ENCODE measurements at places on chromosomes 5 and 9.

DNA sequence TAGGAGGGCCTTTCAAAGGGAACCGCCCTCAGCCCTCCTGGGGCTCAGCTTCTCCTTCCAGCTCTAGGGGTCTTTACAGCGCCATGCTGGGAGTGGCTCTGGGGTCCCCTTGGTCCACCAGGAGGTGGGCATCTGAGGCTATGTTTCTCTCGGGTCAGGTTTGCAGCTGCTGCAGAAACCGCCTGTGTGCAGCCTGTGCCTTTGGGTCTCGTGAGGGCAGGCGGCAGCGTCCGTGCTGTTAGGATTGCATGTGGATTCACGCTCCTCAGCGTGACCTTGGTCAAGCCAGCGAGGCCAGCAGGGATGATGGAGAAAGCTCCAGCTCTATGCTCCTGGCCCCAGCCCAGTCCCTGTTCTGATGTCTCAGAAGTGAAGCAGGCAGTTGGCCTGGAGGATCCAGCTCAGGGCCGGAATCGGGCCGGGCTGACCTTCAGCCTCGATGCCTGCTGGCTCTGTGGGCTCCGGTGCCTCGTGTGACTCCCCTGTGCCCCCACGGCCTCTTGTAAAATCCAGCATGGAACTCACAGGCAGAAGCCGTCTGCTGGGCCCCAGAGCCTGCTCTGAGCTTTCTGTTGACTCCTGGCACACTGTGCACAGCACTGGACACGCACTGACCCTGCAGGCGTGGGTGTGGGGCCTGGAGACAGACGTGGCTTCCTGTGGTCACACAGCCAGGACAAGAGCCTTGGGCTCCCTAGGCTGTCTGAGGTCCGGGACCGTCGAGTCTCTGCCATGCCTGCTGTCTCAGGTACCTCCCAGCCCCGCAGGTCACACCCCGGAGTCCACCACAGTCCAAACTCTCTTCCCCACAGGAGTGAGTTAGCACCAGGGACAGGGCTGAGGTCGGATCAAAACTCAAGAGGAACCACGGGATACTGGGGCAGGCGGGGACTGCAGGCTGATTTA, 54.3 kb downstream of the TRIP13 start:
- no peak for DNase-seq

DNA sequence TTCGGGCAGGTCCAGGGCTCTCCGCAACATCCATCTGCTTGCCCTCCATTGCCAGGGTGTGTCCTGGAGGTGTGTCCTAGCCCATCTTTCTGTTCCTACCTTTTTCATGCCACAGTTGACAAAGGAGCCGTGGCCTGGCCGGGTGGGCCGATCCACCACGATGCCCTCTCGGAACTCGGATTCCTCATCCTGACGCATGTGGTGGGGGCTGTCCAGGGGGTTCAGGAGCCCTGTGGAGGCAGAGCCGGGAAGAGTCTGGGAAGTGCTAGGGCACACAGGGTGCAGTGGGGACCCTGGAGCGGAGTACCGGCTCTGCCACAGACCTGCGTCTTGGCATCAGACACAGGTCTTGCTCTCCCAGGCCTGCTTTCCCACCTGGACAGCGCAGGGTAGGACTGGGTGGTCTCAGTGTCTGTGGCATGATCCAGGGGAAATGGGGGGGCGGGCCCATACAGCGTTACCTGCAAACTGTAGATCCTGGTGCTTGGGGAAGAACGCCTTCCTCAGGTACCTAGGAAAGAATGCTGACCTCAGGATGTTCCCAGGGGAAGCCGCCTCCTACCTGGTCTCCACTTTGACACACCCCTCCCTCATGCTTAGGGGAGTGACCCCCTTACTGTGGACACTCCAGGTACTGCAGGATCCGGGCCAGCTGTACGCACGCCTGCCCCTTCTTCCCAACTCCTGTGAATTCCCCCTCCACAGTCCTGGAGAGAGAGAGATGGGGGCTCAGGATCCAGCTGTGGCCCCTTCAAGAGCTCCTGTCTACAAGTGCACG, 3.5 kb downstream of the SPOUT1 start:
- no peak for DNase-seq

DNA sequence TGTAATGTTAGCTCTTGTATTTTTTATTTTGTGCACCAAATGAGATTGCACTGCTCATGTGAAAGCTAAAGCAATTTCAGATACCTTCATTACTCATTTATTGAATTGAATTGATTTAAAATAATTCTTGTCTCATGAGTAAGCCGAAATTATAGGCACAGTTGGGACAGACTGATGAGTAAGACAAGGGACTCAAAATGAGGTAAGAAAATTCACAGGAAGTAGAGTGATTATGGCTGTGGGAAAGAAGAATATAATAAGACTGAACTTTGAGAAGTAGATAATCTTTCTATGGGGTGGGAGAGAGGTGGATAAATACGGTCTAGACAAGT, 51.1 kb downstream of the NUDT12 start:
- no peak for DNase-seq

DNA sequence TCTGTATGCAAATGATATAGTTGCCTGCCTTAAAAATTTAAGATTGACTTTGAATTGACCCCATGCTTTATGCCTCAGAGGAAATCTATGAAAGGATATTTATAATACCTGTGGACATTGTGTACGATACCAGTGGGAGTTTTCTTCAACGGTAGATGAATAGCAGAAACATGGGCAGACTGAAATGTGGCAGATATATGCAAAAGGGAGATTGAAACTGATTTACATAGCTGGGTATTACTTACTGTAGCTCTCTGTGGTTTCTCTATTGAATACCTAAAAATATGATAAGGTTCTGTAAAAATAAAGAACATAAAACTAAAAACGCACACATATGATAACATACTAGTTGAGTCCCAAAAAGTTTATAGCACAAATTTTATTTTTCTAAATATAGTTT, 345.2 kb upstream of the PCSK5 start:
- DNase-seq: no peak

GRCh38 chr5:126542441-126542840, 52.6 kb downstream of the ALDH7A1 start:
- no peak for DNase-seq

GRCh38 chr9:113569472-113570060, 106.0 kb downstream of the RGS3 start:
- DNase-seq: no peak

GRCh38 chr5:14134083-14134482, 9.1 kb upstream of the TRIO start:
- no peak for DNase-seq

- no peak for DNase-seq
These were observed 375.3 kb upstream of the DAB2 start for GRCh38 chr5:39800042-39800601.

- no peak for DNase-seq
These were observed 561.1 kb downstream of the RAB3C start for GRCh38 chr5:59143926-59144333.

GRCh38 chr9:92176068-92176799, 61.0 kb upstream of the SPTLC1 start:
- peak; percentile 52 for DNase-seq

DNA sequence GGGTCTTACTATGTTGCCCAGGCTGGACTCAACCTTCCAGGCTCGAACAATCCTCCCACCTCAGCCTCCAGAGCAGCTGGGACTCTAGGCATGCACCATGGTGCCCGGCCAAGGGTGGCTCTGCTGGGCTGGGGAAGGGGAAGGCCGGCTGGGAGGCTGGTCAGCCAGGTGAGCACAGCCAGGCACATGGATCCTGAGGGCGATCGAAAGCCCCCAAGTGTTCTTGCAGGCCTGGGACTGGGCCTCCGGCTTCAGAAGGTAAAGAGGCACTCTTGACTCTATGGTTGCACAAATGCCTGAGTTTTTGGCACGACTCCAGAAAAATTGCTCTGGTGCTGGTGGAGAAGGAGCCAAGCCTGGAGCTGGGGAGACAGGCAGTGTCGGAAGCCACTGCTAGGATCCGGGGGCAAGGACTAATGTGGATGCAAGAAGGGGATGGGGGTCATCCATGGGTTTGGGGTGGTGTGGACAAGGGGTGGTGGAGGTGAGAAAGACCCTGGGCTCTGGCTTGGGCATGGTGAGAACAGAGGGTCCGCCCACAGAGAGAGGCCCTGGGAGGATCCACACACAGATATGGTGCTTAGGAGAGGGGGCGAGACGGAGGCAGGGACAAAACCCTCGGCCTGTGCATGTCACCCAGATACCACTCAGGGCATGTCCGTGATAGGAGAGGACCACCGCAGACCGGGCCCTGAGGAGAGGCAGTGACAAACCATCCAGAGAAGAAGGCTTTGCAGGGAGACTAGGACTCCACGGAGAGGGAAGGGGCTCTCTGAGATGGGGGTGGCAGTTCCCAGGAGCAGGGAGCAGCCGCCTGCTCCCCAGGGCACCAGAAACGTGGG, 51.1 kb upstream of the COL5A1 start:
- peak; percentile 25 for DNase-seq

GRCh38 chr9:112810696-112811490, 60.3 kb downstream of the SNX30 start:
- DNase-seq: peak; percentile 46

GRCh38 chr5:43685252-43685950, 82.4 kb downstream of the NNT start:
- DNase-seq: no peak

Data from hematopoietic multipotent progenitor cell treated with erythropoietin and hydrocortisone succinate and interleukin-3 and kit ligand, for 4 days (in vitro differentiated cells).